ENCODE measurements at places on chromosomes 7 and 10.

- no peak for DNase-seq
Measured at GRCh38 chr7:56229631-56230030, 113.4 kb upstream of the NUPR2 start.

GRCh38 chr10:75209921-75210281, 695 bp upstream of the VDAC2 start:
- no peak for DNase-seq

DNA sequence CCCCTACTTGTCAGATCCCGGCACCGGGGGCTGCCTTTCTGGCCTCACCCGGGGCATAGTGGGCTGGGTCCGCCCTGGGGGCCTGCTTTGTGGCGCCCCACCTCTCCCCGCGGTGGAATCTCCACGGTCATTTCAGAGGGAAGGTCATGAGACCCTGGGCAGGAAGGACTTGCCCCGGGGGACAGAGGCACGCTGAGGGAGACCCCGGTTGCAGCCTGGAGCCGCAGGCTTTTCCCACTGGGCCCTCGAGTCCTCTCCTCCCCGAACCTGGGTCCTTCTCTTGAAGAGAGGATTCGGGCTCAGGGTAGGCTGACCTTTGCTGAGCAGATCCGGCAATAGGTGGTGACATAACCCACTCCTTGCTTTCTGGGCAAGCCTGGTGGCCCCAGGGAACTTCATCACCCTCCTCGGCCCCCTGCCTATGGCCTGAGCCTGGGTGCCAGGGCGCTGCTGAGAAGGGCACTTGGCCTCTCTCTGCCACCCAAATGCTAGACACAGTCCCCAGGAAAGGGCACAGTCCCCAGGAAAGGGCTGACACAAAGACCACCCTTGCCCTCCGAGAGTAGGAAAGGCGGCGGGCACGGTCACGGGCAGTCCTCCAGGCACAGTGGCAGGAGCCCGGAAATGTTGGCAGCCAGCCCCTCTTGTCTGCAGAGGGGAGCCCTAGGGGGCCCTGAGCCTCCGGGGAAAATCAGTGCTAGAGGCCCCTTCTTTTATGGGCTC, 36.2 kb downstream of the FKBP6 start:
- DNase-seq = no peak

- no peak for DNase-seq
Measured at GRCh38 chr7:32957326-32958045, at the start of gene FKBP9. FKBP9 (plus strand) TSS chr7:32957440; CDS start chr7:32957574, 134 bp downstream.

- no peak for DNase-seq
Measured at GRCh38 chr7:23654508-23654907, 25.5 kb upstream of the FAM221A start.

DNA sequence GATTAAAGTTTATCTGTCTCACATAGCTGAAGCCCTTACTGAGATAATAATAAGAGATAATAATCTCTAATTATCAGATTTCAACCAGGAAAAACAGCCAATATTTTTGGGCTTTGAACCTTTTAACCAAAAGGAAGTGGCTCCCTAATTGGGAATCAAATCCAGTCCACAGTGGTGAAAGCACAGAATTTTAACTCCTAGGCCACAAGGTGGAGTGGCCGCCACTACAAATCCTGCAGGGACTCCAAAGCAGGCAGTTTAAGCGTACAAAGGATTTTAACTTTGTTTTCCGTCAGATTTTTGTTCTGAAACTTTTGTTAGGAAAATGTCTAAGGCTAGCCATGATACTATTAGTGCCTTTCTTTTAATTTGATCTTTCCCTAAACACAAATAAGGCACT, 99.6 kb upstream of the CCNY start:
- DNase-seq = no peak

DNA sequence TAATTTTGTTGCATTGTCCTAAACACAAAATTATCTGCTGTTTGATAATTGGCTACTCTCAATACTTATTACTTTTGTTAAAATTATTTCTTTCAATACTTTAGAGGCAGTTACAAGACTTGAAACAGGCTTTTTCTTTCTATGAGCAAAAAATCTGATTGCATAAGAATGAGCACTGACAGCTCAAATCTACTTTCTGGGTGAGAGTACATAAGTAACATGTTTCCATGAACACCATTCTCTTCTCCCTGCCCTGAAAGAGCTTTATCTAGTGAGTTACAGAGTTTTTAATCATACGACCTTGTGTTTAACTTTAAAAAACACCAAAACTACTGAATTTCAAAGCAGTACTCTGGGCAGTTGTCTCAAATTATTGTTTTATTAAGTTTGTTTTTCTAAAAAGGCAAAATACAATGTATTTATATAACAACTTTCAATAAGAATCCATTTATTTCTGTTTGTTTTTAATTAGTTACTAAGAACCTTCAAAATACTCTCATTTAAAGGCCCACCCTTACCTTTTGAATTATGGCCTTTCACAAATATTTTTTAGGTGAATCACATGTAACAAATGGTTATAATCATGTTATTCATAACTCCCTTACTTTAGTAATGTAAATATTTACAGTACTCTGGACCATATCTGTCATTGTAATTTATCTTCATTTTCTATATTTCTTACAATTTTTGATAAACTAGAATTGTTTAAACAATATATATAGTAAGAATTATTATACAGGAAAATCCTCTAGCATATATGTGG, 23.0 kb upstream of the TFAM start:
- no peak for DNase-seq

- no peak for DNase-seq
Measured at GRCh38 chr10:126628746-126629145, 41.7 kb downstream of the C10orf90 start.

GRCh38 chr7:148793590-148793989, 90.5 kb downstream of the EZH2 start:
- DNase-seq = no peak

GRCh38 chr10:84696610-84697009, 368.2 kb downstream of the CCSER2 start:
- no peak for DNase-seq

DNA sequence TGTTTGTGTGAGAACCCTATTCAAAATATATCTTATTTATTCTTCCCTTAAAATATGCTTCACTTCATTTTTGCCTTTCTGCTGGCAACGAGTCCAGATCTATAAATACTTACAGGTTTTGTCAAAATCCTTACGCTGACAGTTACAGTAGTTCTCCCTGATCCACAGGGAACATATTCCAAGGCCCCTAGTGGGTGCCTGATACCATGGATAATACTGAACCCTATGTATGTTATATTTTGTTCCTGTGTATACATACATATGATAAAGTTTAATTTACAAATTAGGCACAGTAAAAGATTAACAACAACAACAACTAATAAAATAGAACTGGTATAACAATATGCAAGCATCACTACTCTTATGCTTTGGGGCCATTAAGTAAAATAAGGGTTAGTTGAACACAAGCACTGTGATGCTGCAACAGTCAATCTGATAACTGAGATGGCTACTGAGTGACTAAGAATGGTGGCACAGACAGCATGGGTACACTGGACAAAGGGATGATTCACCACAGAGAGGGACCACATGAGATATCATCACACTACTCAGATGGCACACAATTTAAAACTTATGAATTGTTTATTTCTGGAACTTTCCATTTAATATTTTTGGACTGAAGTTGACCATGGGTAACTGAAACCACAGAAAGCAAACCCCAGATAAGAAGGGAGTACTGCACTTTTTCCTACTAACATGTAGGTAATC, 29.4 kb upstream of the PCGF5 start:
- DNase-seq = no peak

DNA sequence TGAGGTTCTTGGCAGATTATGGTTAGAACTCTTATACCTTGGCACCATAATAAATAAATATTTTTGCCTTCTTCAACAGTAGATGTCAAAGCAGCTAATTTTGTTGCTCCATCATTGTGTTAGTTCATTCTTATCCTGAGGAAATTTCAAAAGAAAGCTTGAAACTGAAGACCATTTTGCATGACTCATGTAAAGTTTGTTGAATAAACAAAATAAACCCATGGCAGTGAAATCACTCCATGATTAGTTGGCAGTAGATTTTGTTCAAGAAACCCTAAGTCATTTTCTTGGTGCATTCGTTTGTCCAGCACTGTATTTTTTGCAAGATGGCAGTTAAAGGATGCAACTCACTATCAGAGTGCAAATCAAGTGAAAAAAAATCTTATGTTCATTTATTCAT, 91.6 kb downstream of the HECW1 start:
- no peak for DNase-seq

DNA sequence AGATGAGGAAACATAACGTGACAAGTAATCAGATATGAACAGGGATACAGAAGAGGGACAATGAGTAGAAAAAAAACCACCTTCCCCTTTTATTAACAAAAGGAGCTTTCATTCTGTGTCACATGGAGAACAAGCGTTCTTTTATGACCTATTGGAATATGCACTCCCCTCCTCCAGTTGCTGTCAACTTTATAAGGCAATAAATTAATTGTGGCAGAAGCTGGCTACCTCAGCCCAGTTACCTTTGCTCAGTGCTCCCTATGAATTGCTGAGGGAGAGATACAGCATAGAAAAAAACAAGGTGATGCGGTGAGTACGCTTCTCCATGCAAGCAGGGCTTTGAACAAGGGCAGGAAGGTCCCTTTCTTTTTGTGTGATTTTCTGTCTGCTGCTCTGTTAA, at the start of gene MGAM2:
Gene MGAM2 (plus strand): TSS at position 220 of the 400 bp plus-strand sequence. CDS start 5,156 bp downstream, outside the sequence.
- no peak for DNase-seq

DNA sequence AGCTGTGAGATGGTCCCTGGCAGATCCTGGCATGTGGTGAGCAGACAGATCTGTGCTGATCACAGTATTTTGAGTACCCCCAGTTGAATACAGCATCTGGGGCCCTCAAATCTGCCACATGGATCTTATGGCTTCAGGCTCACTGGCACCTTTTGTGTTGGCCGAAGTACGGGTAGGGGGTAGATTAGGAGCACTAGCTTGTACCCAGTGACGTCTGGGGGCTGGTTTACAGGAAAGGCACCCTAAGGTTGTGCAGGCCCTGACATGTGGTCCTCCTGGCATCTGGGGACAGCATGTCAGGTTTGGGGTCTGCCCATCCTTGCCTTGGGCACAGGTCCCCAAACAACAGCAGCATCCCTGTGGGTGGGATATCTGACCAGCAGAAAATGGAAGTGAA, 53.2 kb downstream of the SYPL1 start:
- no peak for DNase-seq

DNA sequence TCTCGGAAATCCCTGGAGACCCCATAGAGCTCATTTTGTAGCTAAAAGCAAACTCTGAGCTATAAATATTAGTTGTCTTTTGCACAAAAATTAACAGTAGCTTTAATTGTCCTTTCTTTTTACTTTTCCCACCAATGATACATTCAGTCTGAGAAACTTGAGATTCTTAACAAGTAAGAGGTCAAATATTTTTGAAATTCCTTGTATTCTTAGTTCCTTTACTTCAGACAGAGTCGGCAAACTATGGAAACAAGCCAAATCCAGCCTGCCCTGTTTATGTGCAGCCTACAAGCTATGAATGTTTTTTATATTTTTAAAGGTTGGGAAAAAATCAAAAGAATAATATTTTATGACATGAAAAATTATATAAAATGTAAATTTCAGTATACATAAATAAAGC, 146.6 kb downstream of the CTNNA3 start:
- DNase-seq = no peak

DNA sequence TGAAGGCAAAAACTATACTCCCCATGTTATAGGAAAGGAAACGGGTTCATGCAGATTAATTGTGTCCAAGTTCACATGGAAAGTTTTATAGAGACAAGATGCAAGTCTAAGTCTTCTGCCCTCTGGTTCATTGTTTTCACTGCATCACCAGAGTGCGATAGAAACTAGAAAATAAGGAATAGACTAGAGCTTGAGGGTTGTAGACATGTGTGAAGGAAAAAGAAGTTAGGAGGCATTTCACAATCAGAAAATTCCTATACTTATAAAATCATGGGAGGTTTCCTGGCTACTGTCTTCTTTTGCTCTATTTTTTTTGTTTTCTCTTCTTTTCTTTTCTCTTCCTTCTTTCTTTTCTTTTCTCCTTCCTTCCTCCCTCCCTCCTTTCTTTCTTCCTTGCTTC, 329.8 kb downstream of the PLXDC2 start:
- no peak for DNase-seq

DNA sequence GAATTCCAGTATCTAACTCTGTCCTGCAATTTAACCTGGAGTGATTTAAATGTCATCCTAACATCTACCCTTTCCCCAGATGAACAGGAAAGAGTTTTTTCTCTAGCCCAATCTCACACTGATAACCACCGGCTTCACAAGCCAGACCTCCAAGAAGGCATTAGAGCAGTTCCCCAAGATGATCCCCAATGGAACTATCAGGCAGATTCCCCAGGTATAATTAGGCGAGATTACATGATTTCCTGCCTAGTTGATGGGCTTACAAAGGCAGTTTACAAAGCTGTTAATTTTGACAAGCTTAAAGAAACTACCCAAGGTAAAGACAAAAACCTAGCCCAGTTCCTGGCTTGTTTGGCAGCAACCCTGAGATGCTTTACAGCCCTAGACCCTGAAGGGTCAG, 14.1 kb upstream of the NT5C2 start:
- DNase-seq = no peak

DNA sequence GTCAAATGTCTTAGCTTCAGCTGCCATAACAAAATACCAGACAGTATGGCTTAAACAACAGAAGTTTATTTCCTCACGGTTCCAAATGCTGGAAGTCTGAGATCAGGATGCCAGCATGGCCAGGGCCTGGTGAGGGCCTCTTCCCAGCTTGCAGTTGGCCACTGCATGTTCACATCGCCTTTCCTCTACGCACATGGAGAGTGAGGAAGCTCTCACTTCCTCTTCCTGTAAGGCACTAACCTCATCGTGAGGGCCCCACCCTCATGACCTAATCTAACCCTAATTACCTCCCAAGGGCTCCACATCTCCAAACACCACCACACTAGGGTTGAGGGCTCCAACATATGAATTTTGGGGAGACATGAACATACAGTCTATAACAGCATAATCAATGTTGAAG, 14.4 kb downstream of the ZNF33B start:
- no peak for DNase-seq

DNA sequence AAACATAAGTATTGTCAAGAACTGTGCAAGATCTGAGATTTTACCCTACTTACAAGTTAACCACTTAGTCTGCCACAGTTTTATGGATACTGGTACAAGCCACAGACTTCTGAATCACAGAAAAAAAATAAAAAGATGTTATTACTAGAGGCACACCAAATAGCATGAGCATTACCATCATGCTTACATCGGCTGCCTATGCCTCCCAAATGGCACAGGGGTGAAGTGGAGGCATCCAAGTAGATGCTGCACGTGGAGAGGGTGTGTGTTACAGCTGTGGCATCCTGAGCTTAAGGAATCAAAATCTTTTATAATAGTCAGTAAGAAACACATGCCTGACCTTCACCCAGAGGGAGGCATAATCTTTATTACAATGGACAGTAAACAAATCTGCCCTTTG, 207.8 kb downstream of the TFEC start:
- DNase-seq = no peak

GRCh38 chr7:123749537-123749857, 694 bp upstream of the WASL start:
- no peak for DNase-seq

- DNase-seq = no peak
Measured at GRCh38 chr7:70586822-70587221, 545.1 kb upstream of the GALNT17 start.

Measured in NCI-H1436 treated with DMSO at 0.1 percent for 48 hours (cell line).